ENCODE measurements at places on chromosomes 6 and 20. TPM values are rescaled to one million over a fixed set of nuclear protein-coding genes. Genes with fewer than 3 reads are reported as not detected.
A peak's percentile ranks its signal among the peaks of the same experiment; 100 is the strongest.

Gene ADGB
- not detected for total RNA-seq

Gene PAQR8
- 9.9 TPM for total RNA-seq

Gene OR2H1
- total RNA-seq, result not detected

Gene PPP1R3G
- 1.3 TPM for total RNA-seq

Gene EDN1
- 12.5 TPM for total RNA-seq

Gene TSBP1
- total RNA-seq, result not detected

Gene ENPP5
- 0.22 TPM for total RNA-seq

Gene TCFL5
- total RNA-seq, result 13.8 TPM

Gene BMP6
- not detected for total RNA-seq

- DNase-seq, result no peak
Observed at GRCh38 chr6:62974452-62974851, 236.8 kb upstream of the FKBP1C start.

DNA sequence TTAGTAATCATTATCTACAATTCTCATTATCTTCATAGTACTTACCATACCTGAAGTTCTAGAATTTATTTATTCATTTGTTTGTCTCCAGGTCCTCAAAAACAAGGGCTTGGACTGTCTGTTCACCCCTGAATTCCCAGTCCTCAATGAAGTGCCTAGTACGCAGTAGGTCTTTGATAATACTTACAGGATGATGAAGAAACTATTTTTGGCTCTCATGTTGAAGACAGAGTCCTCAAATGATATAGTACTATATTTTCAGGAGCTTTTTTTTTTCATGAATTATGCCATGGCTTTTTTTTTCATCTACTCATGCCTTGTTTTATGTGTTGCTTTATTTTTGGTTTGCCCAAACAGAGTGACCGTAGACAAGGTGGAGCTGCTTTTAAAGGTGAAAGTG lies 66.5 kb downstream of the NDUFAF5 start:
- no peak for DNase-seq

- DNase-seq, result no peak
Observed at GRCh38 chr6:147260091-147260490, 55.9 kb downstream of the STXBP5 start.

DNA sequence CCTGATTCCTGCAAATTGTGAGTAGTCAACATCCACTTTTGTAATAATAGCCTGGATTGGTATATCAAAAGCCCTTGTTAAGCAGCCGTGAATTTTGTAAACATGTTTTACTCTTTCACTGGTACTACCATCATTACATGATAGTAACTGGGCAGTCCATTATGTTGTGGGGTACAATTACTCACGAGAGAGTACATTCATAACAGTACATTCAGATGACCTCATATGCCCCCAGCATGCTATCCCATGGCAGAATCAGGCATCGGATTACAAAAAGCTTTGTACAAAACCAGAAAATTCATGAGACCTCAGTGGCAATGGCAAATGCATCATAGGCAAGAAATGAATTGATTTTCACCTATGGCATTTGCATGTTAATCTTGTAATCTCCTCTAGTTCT lies 166.2 kb downstream of the EPM2A start:
- peak; percentile 87 for DNase-seq

- DNase-seq, result no peak
Observed at GRCh38 chr6:68640491-68640835, 5.4 kb downstream of the ADGRB3 start.

DNA sequence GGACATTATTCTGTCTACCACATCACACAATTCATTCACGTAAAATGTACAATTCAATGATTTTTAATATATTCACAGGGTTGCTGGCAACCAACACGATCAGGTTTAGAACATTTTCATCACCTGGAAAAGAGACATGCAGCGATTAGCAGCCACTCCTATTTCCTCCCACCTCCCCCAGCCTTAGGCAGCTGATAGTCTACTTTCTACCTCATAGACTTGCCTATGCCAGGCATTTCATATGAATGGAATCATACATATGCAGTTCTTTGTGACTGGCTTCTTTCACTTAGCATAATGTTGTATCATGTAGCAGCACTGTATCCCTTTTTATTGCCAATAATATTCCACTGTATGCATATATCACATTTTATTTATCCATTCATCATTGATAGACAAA lies 31.5 kb upstream of the CTNNBL1 start:
- no peak for DNase-seq

DNA sequence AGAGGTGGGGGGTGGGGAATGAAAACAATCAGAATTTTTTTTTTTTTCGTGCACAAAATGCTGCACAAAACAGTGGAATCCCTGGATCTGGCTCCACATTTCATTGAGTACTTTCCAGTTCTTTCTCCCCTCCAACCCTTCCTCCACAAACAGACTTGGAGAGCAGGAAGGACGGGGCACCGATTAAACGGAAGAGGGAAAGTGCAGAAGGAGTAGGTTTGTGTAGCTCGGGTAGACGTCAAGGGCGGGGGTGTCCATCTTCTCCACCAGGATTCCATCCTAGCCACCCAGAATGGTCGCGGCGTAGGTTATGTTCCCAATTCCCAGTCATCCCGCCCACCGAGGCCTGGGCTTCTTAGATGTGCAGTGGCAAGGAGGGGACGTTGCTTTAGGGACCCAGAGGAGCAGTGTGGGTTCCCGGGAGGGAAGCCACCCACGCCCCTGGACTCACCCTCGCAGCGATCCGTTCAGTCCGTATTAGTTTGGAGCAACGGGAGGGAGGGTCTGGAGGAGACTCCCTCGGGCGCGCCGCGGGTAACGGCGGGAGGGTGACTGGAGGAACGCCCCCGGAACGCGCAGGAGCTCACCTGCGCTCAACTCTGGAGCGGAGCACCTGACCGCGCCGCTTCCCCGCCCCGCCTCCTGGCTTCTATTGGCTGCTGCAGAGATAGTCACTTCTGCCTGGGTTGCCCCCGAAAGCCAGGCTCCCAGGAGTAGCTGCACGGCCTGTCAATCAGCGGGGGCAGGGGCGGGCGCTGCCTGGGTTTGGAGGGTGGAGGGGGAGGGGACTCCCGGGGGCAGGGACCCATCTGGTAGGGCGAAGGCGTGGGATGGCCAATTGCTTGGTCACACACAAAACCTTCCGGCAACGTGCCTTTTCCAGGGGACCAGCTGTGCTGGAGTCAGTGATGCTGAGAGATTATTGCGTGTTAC lies at the start of gene ENPP5:
Gene ENPP5 (minus strand): TSS at position 624 of the 933 bp plus-strand sequence. CDS start 2,718 bp downstream, outside the sequence.
- peak; percentile 32 for DNase-seq

DNA sequence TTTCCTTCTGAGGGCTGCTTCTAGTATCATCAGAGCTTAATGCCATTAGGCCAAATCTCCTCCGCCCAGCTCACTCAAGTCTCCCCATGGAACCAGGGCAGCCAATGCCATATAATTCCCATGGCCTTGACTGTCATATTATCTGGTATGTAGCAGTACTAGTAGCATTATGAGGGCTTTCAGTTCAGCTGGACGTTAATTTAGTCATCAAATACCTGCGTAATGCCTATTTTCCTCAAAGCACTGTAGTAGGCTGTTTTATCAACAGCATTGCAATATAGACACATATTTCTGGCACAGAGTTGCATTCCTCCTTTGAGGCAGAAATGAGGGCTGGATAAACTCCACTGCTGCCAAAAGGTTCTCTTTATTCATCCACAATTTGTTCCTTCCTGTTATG lies 1.7 kb downstream of the KCTD20 start:
- DNase-seq, result no peak

DNA sequence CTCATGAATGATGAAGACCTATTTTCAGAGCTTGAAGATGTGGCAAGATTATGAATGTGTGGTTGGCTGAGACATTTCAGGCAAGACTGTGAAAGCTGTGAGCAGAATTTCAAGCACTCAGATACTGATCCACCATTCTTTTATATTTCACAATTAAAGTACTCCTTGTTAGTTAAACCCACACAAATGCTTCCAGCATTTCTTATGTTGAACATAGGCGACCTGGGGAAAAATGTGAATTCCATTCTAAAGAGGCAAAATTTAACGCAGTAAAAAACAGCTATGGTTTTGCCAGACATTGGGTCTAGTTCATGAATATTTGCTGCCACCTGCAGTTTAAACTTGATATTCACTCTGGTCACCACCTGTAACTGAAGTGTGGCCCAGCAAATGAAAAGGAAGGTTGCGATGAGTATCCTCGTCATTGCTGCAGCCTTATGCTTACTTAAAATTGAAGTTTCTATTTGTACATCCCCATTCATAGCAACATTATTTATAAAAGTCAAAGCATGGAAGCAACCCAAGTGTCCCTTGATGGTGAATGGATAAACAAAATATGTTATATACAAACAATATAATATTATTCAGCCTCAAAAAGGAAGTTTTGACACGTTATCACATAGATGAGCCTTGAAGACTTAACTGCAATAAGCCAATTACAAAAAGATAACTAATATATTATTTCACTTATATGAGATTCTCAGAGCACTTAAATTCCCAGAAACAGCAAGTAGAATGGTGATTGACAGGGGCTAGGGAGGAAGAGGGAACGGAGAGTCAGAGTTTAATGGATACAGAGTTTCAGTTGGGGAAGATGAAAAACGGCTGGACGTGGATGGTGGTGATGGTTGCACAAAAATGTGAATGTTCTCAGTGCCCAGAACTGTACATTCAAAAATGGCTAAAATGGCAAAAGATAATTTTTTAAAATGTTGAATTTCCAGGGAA lies 32.4 kb upstream of the FAM184A start:
- DNase-seq, result peak; percentile 40

DNA sequence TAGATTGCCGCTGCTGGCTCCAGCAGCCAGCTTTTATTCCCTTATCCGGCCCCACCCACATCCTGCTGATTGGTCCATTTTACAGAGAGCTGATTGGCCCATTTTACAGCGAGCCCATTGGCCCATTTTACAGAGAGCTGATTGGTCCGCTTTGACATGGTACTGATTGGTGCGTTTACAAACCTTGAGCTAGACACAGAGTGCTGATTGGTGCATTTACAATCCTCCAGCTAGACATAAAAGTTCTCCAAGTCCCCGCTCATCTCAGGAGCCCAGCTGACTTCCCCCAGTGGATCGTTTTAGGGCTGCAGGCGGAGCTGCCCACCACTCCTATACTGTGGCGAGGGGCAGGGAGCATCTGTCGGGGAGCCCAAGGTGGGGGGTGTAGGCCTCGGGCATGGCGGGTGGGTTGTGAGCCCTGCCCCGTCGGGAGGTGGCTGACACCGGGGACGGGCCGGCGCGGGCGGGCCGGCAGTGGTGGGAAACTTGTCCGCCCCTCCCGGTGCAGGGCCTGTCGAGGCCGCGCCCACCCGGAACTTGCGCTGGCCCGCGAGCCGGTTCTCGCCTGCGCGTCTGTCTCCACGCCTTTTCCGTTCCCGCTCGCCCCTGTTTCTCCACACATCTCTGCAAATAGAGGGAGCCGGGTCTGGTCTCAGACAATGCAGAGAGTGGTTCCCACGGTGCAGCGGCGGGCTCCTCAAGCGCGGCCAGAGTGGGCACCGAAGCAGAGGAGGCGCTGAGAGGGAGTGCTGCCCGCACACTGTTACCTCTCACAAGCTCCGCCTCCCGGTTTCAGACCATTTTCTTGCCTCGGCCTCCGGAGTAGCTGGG lies 86.1 kb upstream of the STMND1 start:
- DNase-seq, result no peak

DNA sequence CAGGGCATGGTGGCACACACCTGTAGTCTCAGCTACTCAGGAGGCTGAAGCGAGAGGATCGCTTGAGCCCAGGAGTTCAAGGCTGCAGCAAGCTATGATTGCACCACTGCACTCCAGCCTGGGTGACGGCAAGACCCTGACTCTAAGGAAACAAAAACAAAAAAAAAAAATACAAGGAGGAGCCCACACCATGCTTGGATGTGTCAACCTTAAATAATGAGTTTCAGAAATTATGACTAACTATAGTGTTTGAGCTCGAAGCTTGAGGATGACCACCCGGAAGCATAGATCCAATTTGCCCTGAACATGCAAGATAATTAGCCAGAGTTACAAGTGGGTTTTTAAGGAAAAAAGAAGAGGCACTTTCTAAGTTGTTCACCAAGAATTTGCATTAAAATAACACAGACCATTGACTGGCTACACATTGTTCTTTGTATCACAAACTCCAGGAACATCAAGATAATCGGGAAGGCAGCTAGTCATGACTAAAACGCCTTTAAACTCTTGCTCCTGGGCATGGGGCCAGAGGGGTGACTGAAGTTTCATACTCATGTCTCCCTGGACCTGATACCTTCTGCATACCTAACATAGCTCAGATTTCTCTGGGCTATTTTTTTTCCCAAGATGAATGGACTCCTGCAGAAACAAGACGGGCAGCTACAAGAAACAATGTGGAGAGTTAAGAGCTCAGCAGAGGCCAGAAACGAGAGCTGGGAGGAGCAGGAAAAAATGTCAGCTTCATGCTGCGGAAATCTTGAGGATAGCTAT lies 289.6 kb downstream of the PREX1 start:
- peak; percentile 98 for DNase-seq

GRCh38 chr20:19427913-19428312 lies 215.5 kb downstream of the SLC24A3 start:
- DNase-seq, result peak; percentile 29
